NCI-H82 (cell line): ENCODE measurements at places on chromosomes 2 and 18.

- DNase-seq, result no peak
Measured at GRCh38 chr18:30644158-30644557, 398.4 kb downstream of the DSC3 start.

DNA sequence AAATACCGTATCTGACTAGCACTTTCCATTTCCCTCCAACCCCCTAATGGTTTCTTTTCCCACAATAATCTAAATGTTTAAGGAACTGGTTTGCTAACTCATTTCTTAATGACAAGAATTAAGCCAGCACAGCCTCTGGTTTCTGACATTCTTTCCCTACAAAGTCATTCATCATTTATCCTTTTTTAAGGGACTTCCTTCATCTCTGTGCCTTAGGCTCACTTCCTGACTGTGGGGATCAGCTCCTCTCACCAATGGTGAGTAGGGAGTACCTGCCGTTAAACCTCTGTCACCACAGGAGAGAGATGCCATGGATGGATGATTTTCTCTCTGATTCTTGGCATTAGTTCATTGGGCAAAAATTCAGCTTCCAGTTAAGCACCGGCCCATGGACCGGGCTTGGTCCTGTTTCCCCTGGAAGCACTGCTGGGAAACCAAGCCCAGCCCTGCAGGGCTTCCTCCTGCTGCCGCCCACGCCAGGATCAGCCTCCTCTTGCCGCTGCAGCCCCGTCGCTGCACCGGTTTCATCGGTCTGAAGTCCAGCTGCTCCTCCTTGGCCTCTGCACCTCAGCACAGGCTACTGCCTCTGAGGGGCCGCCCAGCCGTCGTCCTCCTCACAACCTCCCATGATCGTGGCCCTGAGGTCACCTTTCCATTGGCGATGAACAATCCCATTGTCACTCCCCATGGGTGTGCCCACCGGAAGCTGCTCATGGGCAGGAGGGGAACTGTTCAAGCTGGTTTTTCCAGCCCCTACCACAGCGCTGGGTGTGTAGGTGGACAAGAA, 64.0 kb upstream of the ZNF516 start:
- no peak for DNase-seq

DNA sequence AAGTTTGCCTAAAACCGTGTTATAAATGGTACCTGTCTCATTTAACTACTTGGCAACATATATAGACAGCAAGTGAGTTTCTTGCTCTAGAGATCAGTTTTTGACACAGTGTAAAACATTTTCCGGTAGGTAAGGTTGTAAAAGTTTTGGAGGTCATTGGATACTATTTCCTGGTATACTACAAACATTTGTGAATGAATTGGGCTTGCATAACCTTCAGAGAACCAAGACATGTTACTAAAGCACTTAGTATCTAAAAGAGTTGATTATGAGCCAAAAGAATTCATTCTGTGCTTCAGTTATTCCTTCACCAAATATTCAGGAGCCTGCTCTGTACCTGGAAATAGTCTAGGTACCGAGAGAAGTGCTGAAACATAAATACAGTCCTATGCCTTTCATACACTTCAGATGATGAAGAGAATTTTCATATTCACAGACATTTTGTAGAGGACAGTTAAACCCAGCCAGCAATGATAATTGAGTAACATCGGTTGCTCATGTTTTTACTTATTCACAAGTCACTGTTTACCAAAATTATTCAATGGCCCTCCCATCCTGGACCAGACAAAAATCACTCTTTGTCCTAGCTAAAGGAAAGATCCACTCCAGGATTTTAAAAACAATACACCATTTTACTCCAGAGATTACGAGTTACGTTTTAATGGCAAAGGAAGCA, 319.4 kb upstream of the RBMS1 start:
- DNase-seq, result no peak

- DNase-seq, result no peak
Measured at GRCh38 chr2:4745056-4745991, 946.9 kb upstream of the SOX11 start.

- no peak for DNase-seq
Measured at GRCh38 chr2:197137826-197138477, 172.6 kb downstream of the ANKRD44 start.

DNA sequence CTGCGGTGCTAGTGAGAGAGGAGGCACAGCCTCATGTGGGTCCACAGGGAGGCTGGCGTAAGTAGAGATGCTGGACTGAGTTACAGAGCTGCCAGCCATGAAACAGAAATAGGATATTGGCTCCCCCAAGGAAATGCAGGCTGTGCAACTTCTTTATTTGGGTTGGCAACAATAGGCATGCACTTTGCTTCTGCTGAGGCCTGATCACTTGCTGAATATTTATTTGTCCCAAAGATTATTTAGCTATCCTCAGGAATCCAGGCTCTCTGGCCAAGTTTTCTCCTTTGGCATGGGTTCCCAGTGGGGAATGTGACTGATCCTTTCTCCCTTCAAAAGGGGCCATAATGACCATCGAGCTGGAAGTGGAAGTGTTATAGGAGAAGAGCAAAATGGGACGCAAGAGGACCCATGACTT, 60.0 kb downstream of the MAPK4 start:
- DNase-seq, result no peak

DNA sequence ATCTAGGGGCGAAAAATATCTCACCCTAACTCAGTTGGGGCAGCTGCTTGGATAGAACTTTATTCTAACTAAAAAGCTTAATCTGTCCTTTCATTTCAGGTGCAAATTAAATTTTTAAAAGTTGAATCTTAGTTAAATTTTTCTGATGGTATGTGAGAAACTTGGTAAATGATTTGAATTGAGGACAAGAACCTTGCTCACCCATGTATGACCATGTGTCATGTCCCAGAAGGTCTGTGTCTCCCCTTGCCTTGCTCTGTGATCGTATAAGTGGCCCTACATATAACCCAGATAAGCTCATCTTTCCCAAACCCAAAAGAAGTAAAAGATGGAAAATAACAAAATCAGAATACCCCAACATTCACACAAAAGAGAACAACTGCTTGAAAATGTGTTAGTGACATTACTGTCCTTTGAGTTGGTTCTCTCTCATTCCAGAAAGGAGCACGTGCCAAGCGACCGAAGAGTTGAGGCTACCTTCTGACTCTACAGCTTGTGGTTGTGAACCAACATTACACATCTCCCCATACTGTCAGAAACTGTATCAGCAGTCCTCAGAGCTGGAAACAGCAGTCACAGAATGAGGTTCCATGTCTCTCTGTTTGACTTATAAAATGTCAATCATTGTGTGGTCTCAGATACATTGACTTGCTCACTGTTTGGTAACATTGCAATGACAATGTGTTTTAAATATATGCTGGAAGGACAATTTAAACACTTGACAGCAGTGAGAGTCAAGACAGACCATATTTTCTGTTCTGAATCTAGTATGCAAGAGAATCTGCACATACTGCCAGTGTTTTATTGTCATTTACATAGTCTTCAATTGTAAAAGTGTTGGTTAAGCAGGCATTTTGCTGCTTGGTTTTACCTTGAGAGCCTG, 46.3 kb upstream of the TANK start:
- no peak for DNase-seq

DNA sequence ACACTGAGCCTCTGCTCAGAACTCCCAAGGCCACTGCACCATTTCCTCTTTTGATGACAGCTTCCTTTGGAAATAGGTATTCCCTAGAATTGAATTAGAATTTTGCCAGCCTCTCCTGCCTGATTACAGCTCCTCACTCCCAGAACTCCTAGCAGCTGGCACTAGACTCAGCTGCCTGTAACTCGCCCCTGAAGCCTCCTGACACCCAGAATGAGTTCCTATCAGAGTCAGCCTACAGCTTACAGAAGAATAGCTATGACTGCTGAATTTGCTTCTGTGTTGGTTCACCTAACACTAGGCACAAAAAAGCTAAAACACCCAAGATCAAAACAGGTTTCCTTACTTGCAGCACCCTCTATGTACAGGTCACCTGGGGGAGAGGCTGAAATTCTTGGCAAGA, 108.2 kb upstream of the PTPRM start:
- no peak for DNase-seq
